ENCODE measurements at places on chromosomes 5 and 9.

DNA sequence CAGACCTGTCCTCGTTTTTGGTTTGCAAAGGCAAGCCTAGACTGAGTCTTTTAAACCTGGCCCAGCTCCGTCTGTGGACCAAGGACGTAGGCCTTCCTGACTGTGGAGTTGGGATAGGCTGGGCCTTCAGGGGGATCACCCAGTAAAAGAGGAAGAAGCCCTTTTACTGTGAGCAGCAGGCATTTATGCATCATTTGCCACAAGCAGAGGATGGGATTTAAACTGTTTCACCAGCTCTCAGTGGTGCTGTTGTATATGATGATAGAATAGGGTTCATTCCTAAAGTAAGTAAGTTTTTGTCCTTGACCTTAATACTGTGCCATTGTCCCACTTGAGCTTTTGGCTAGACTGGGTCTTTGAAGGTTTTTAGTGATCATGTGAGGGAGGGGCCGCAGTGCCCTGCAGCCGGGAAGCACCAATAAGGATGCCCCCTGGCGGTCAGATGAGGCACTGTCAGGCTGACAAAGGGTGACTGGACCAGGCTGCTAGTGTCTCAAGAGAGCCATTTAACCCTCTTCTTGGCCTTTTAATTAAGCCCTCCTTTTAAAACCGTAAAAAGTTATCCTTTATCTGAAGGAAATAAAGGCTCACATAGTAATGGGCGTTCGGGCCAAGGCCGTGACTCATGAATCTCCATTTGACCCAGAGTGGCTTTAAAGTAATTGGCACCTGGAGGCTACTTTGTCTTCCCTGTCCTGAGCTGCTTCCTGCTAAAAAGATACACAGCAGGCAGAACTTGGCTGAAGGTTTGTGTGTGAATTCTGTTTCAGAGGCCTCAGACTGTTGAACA is 74.0 kb downstream of the UBAP1 start:
- peak; percentile 26 for DNase-seq

GRCh38 chr9:73125651-73126050 is 26.0 kb upstream of the ANXA1 start:
- DNase-seq, result no peak

DNA sequence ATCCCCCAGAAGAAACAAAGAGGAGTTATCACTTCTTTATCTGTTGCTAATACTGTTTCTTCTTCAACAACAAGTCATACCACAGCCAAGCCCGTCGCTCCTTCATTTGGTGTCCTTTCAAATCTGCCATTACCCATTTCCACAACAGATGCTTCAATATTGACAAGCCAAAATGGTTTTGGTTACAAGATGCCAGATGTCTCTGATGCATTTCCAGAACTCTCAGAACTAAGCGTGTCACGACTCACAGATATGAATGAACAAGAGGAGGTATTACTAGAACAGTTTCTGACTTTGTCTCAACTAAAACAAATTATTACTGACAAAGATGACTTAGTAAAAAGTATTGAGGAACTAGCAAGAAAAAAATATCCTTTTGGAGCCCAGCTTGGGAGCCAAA is 16.0 kb upstream of the HAND1 start:
- no peak for DNase-seq

DNA sequence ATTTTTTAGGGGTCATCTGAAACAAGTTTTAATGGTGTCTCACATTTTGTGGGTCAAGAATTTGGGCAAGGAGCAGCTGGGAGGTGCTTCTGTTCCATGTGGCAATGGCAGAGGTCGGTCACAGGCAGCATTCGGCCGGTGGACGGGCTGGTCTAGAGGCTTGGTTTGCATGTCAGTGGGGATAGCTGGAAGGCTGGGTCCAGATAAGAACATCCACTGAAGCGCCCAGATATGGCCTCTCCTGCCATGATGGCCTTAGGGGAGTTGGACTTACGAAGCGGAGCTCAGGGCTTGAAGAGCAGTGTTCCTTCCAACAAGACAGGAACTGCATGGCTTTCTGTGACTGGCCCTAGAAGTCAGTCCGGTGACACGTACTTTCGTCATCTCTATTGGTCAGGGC is 30.3 kb downstream of the LHFPL2 start:
- no peak for DNase-seq

DNA sequence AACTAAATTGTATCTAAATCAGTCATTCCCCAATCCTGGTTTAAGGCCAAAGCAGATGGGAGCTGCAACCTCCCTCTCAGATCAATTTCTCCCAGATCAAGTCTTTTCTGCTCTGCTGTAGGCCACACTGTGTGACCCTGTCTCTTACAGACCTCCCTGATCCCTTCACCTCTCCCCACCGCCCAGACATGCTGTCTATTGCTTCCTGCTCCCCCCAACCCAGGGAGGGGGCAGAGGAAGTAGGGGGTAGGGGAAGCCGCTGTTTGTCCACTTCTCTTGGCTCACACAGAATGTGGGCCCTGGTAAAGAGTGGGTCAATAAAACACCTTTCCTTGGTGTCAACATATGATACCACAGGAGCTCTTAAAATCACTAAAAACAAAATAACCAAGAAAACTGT is 226.3 kb downstream of the ENC1 start:
- DNase-seq, result no peak

DNA sequence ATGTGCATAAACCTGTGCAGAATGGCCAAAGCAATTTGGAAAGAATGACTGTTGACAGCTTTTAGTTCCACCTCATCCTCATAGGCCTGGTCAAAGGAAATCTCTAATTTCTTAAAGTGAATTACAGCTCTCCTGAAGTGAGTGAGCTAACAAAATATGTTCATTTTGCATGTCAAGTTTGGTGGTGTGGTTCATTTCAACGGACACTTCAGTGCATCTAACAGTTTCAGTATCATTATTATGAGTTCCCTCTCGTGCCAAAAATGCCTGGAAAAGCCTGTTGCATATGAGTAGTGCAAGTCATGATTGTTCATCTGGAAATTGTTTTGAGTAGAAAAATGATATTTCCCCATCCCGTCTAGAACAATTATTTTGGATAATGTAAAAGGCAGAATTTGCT is 53.2 kb upstream of the HMHB1 start:
- no peak for DNase-seq

DNA sequence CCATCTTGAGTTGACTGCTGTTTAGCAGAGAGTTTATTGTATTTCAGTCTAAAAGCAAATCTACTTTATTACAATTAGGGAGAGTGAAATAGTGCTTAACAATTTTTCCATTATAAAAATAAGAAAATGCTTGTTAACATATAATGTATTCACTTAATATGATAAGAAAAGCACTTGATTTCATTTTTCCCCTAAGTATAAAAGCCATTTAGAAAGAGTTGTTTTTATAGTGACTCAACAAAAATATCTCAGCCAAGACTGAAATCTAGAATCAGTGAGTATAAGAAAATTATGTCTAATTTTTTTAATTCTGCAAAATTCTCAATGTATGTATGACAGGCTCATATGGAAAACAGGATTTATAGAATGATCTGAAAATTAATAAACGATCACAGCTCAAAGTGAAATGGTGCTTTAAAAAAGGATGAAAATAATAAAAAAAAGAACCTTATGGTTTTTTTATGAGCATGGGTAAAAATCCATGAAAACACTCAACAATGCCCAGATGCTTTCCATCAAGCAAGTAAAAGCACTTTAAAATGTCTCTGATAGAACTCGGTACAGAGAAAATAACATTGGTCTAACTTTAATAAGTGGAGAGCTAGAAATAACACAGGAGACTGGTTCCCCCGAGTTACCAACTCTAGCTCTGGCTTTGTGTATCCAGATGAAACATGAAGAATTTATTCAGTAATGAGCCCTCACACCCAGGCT is 1057.8 kb upstream of the WWC1 start:
- no peak for DNase-seq

DNA sequence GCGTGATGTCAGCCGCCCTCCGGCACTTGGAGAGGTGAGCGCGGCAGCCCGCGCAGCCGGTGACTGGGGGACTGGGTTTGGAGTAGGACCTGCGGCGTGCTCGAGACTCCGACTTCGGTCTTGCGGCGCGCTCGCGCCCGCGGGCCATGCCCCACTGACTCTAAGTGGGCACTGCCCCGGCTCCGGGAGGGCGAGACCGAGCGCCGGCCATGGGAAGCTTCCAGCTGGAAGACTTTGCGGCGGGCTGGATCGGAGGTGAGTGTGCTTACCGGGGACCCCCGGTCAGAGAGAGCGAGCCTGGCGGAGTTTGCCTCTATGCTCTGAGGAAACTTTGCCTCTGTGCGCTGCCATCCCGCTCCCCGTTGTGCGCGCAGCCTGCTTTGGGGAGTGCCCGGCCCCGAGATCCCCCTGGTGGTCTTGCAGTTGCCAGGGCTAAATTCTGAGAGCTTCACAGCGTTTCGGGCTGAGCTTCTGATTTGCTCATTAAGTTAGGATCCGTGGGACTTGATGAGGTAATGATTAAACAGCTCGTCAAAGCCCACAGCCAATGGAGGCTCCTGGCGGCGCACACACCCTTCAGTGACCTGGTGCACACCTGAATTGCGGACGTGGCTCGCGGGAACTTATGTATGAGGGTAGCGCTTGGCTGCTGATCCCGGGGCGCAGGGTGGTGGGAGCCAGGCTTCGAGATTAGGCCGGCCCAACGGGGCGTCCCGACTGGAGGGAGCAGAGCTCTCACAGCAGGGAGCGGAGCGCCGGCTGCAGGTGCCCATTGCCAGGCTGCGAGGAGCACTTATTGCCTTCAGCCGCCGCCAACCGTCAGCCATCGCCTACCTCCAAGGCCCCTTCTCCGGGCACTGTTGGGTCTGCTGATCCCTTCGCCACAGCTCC is at the start of gene SLC25A48:
Gene SLC25A48, plus strand, starts transcription at position 25 of the 891 bp plus-strand sequence. Its CDS starts 185 bp downstream, at position 210.
- DNase-seq, result no peak

Data from stimulated activated CD4-positive, alpha-beta T cell treated with anti-CD3 and anti-CD28 coated beads, Interleukin-2, amount 100 ng/mL, for 4 hours (primary cell).